ENCODE measurements at places on chromosomes 5 and 9. TPM values are rescaled to one million over a fixed set of nuclear protein-coding genes. Genes with fewer than 3 reads are reported as not detected.
A peak's percentile ranks its signal among the peaks of the same experiment; 100 is the strongest.

Gene IRGM
- polyA plus RNA-seq = 1.2 TPM

Gene GARIN3
- 0.07 TPM for polyA plus RNA-seq

Gene RALGPS1
- polyA plus RNA-seq = 1.4 TPM

Gene CDO1
- not detected for polyA plus RNA-seq

Gene SLC4A9
- not detected for polyA plus RNA-seq

Gene F12
- 0.64 TPM for polyA plus RNA-seq

Gene PPP3R2
- polyA plus RNA-seq = not detected

Gene EMB
- 204 TPM for polyA plus RNA-seq

GRCh38 chr9:137373611-137373980 lies 49.4 kb downstream of the EXD3 start:
- no peaks in the 10 kb centered on the region for H3K27me3 ChIP-seq
- H3K4me1 ChIP-seq = no peaks in the 10 kb centered on the region
- no peak for DNase-seq
- no peaks in the 10 kb centered on the region for H3K36me3 ChIP-seq
- no peak overlapping the region for H3K27ac ChIP-seq

DNA sequence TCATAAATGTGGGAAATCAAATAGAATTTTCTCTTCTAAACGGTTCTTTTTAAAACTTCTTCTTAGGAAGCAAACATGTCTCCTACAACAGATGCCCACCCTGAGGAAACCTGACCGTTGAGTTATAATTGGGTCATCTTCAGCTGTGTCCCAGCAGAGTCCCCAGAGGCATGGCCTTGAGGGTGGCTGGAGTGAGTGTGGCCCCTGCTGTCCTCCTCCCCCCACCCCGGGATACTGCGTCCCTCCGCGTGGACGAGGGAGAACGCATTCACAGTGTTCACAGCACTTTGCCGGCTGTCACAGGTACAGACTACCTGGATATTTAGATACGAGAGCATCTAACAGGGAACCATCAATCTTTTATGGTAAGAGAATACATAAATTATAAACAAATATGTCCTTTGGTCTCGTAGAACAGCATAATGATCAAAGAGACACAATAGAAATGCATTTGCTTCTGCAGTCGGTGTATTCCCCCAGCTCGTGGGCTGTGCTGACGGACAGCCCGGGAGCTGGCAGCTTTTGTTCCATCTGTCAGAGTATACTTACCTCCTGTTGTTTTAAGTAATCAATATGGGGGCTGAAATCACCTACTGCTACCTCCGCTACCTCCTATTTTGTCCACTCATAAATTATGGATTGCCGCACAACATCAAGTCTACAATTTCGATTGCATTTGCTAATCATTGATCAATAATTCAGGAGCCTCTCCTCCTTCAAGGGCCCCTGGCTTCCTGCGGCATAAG lies 214.7 kb downstream of the IRX2 start:
- no peak overlapping the region for H3K4me3 ChIP-seq
- H3K27me3 ChIP-seq = no peaks in the 10 kb centered on the region
- H3K27ac ChIP-seq = no peak overlapping the region
- DNase-seq = no peak

- no peak for DNase-seq
- H3K27ac ChIP-seq = no peak overlapping the region
- no peaks in the 10 kb centered on the region for H3K36me3 ChIP-seq
- no peaks in the 10 kb centered on the region for H3K27me3 ChIP-seq
- H3K4me1 ChIP-seq = no peaks in the 10 kb centered on the region
- no peak overlapping the region for H3K4me3 ChIP-seq
Observed at GRCh38 chr5:149750596-149750995, 20.5 kb downstream of the PPARGC1B start.

DNA sequence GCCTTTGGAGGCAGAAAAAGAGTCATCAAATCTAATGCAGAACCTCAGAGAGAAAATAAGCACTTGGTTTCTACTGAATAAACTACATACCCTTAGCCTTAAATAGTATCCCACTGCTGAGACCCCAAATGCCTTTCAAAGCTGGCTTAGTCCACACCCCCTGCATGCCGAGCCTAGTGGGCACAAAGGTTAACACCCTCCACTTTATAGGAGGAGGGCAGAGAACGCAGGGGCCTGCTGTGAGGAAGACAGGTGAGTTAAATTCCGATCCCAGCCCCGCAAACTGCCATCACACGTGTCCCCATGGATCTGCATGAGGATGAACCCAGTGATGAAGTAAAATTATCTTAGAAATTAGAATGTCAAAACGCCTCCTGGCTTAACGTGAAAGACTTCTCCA lies 19.5 kb upstream of the HSD17B3 start:
- H3K27me3 ChIP-seq = no peaks in the 10 kb centered on the region
- no peaks in the 10 kb centered on the region for H3K4me1 ChIP-seq
- H3K36me3 ChIP-seq = no peaks in the 10 kb centered on the region
- no peak overlapping the region for H3K4me3 ChIP-seq

DNA sequence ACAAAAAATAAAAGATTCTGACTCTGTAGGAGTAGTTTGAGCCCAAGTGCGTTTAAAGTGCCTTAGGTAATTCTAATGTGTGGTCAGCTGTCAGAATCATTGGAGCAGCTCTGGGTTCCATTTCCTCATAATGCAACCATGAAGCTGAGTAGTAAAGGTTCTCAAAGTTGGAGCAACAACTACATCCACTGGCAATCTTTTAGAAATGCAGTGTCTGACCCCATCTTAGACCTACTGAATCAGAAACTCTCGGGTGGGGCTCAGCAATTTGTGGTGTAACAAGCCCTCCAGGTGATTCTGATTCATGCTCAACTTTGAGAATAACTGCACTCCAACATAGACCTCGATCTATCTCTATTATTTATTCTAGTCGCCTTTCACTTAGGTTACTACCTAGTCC lies 7.6 kb upstream of the ALDH1A1 start:
- H3K27ac ChIP-seq = no peak overlapping the region
- no peak for DNase-seq

DNA sequence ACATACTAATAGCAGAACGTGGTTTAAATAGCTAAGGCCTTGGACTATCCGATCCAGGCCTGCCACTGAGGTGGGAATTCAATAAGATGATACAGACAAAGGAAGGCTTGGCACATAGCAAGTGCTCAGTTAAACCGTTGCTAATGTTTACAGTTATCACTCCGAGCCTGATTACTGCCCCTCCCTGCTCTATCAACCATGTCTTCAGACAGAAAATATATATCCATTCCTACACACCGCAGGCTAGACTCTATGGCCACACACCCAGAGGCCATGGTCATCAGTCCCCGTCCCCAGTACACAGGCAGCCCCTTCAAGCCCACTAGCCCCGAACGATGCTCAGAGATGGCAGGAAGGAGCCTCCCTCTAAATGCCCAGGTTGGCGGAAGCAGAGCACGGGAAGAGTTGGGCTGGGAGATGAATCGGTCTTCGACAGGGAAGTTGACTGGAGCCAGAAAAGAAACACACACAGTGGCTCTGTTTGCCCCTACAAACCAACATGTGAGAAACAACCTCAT lies 49.7 kb upstream of the STXBP1 start:
- H3K27me3 ChIP-seq = no peaks in the 10 kb centered on the region
- H3K4me1 ChIP-seq = peaks cover 24% of the 10 kb centered on the region
- H3K27ac ChIP-seq = no peak overlapping the region
- no peak overlapping the region for H3K4me3 ChIP-seq
- DNase-seq = no peak

DNA sequence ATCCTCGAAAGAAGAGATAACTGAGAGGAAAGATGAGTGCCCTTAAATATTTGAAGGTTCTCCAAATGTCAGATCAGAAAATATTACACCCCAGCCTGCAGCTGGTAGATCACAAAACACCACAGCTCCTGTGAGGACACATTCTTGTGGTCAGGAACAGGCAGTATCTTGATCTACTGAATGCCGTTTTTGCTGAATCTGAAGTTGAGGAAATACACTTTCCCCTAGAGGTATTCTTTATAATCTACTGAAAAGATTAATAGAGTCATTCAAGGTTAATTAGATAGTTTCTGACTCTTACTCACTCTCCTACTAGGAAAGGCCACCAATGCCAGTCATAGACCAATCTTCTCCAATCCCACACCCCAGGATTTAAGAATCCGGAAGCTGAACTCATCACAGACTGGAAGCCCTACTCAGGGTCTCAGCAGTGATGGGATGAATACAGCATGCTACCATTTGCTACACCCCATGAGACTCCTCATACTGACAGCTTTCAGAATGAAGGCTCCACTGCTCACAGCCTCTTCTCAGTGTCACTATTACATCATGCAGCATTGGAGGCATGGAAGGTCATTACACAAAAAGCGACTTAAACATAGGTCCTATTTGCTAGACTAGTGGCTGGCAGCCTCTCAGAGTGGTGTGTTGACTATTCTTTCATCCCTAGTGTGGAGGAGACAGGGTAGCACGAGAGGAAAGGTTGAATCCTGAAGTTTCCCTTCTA lies 143.9 kb upstream of the SLC1A3 start:
- H3K4me1 ChIP-seq = no peaks in the 10 kb centered on the region
- H3K27ac ChIP-seq = no peak overlapping the region
- H3K4me3 ChIP-seq = no peak overlapping the region
- no peak for DNase-seq

- DNase-seq = no peak
- H3K27ac ChIP-seq = no peak overlapping the region
- H3K4me1 ChIP-seq = no peaks in the 10 kb centered on the region
- no peaks in the 10 kb centered on the region for H3K27me3 ChIP-seq
- H3K36me3 ChIP-seq = no peaks in the 10 kb centered on the region
Observed at GRCh38 chr5:86866036-86866435, 248.3 kb downstream of the COX7C start.

GRCh38 chr5:102625928-102626327 lies 127.1 kb upstream of the SLCO6A1 start:
- H3K4me1 ChIP-seq = no peaks in the 10 kb centered on the region
- no peak for DNase-seq
- H3K27ac ChIP-seq = no peak overlapping the region
- H3K4me3 ChIP-seq = no peak overlapping the region
- no peaks in the 10 kb centered on the region for H3K36me3 ChIP-seq

GRCh38 chr5:52831786-52832511 lies 44.2 kb downstream of the ITGA1 start:
- no peak overlapping the region for H3K27ac ChIP-seq
- H3K4me3 ChIP-seq = no peak overlapping the region
- no peak for DNase-seq
- H3K4me1 ChIP-seq = no peaks in the 10 kb centered on the region
- H3K36me3 ChIP-seq = no peaks in the 10 kb centered on the region

- H3K36me3 ChIP-seq = no peaks in the 10 kb centered on the region
- peaks cover 26% of the 10 kb centered on the region for H3K4me1 ChIP-seq
- no peak overlapping the region for H3K4me3 ChIP-seq
- no peaks in the 10 kb centered on the region for H3K27me3 ChIP-seq
- DNase-seq = no peak
- H3K27ac ChIP-seq = no peak overlapping the region
Observed at GRCh38 chr5:80957031-80957761, 3.0 kb upstream of the RASGRF2 start.

DNA sequence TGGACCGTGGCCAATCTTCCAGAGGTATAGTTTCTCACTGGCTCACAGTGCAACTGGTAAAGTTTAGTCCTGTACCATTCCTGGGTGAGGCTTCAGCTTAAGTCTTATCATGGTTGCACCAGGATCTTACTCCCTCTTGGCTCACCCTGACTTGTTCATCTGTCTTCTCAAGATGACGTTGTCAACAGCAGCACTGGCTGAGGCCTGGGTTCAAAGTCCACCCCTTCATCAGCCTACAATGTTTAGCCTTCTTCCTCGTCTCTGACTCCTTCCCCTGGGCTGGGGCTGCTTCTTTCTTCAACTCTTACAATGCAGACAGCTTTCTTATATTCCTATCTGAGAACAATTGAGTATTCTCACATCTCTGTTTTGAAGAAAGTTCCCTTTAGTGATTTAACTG lies 311.1 kb upstream of the CLINT1 start:
- no peaks in the 10 kb centered on the region for H3K4me1 ChIP-seq
- H3K36me3 ChIP-seq = no peaks in the 10 kb centered on the region
- H3K4me3 ChIP-seq = no peak overlapping the region
- no peaks in the 10 kb centered on the region for H3K27me3 ChIP-seq

GRCh38 chr9:79940919-79941318 lies 369.2 kb downstream of the TLE4 start:
- no peak overlapping the region for H3K4me3 ChIP-seq
- H3K36me3 ChIP-seq = no peaks in the 10 kb centered on the region
- no peak overlapping the region for H3K27ac ChIP-seq

DNA sequence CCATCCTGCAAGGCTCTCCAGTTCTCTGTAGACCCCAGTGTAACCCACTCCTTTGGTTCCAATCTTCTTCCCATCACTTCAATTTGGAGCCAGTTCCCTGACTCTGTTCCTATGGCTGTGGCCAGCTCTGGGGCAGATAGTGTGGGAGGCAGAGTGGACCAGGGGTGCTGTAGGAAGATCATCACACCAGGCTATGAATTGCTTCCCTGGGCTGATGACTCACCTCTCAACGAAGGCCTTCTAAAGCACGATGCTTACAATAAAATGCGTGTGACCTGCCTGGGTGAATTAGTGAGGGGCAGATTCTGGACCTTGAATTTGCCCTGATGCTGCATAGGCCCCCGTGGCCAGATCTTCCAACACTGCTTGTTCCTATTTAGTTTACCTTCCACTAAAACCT lies 289.7 kb downstream of the FBXL7 start:
- no peak overlapping the region for H3K27ac ChIP-seq
- H3K27me3 ChIP-seq = no peaks in the 10 kb centered on the region
- no peak overlapping the region for H3K4me3 ChIP-seq
- H3K36me3 ChIP-seq = no peaks in the 10 kb centered on the region
- H3K4me1 ChIP-seq = no peaks in the 10 kb centered on the region

DNA sequence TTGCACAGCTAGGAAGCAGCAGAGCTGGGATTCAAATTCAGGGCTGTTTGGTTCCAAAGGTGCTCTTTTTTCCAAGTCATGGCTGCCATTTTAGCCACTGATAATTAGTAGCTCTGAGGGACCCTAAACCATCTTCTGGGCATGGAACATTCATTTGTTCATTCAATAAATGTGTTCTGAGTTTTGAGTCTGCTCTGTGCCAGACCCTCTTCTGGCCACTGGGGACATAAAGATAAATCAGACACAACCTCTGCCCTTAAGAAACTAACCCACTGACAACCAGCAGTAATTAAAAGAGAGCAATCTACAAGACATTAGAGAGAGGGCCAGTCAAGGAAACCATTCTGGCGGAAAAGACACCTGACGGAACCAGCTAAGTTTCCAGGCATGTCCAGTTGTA lies 2.0 kb upstream of the CPEB4 start:
- no peaks in the 10 kb centered on the region for H3K27me3 ChIP-seq
- peaks cover 46% of the 10 kb centered on the region for H3K4me1 ChIP-seq
- peaks cover 5% of the 10 kb centered on the region for H3K36me3 ChIP-seq
- H3K4me3 ChIP-seq = no peak overlapping the region
- DNase-seq = no peak

DNA sequence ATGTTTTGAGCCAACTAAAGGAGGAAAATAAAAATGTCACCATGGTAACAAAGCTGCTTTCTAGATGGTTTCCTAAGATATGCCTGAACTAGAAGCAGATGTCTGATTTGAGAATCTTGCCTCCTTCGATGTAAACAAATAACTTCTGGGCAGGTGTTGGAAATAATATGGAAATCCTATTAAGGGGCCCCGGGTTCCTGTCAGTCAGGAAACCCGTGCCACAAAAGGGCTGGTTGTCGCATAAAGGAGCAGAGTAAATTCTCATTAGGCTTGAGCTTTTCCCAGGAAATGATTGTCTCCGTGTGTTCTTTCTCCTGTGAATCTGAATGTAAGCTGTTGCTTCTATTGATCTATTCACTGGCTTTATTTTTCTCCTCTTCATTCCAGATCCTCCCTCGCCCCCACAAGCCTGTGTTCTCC lies 90.8 kb downstream of the TLE4 start:
- H3K4me3 ChIP-seq = no peak overlapping the region
- H3K27me3 ChIP-seq = no peaks in the 10 kb centered on the region
- H3K27ac ChIP-seq = no peak overlapping the region
- DNase-seq = peak; percentile 36
- H3K4me1 ChIP-seq = peaks cover 9% of the 10 kb centered on the region
